ENCODE measurements at places on chromosomes 2 and 18.

- peak; percentile 30 for DNase-seq
Measured at GRCh38 chr2:102238039-102238756, 51.4 kb downstream of the IL1RL2 start.

DNA sequence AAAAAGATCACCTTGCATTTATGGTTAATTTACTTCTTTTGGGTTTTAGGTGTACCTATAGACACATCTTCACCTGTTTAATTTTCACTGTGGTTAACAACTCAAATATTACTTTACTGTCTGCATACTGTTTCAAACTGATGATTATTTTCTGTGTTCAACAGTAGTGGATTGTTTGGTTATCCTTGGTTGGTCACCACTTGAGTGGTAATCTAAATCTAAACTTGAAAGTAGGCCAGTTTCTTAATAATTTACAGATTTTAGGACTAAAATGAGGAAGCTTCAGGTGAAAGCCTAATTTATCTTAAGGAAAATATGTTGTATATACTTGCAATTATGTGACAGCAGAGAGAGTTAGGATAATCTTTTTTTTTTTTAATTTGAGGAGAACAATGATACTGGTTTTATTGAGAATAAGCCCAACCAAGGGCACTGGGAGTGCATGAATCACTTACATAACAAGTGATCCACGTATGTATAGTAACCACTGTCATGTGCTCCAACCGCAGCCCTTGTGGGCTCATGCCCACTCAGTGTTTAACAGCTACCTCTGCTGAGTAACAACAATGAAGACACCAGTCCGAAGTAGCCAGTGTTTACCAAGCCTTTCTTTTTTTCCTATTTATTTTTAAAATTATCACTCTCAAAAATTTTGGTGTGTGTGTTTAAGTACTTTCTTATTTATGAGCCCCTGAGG is 31.0 kb upstream of the WDSUB1 start:
- no peak for DNase-seq

GRCh38 chr2:20972110-20972509 is 71.8 kb downstream of the APOB start:
- no peak for DNase-seq

DNA sequence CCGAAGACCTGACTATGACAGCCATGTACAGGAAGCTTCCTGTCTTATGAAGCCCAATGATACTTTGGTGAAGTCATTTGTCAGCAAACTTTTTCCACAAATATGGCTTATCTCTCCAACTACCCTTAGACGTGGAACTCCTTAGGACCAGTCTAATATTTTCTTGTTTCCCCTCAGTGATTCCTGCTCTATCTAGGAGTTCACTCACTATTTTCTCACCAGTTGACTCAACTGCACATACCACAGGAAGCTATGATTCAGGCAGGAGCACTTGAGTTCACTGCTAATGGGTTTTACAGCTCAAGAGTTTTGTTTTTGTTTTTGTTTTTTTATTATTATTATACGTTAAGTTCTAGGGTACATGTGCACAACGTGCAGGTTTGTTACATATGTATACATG is 109.3 kb downstream of the ANTXR1 start:
- peak; percentile 64 for DNase-seq

DNA sequence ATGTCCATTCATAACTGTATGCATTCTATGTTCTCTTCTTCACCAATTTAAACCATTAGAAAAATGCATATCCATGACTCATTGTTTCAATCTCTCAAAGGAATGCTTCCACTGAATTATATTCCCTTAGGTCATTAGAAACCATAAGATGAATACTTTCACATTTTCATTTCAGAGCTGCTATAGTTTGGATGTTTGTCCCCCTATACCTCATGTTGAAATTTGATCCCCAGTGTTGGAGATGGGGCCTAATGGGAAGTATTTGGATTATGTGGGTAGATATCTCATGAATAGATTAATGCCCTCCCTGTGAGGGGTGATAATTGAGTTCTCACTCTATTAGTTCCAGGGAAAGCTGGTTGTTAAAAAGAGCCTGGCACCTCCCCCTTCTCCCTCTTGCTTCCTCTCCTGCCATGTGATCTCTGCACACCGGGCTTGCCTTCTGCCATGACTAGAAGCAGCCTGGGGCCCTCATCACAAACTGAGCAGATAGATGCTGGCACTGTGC is 35.7 kb downstream of the THUMPD2 start:
- DNase-seq: peak; percentile 84

DNA sequence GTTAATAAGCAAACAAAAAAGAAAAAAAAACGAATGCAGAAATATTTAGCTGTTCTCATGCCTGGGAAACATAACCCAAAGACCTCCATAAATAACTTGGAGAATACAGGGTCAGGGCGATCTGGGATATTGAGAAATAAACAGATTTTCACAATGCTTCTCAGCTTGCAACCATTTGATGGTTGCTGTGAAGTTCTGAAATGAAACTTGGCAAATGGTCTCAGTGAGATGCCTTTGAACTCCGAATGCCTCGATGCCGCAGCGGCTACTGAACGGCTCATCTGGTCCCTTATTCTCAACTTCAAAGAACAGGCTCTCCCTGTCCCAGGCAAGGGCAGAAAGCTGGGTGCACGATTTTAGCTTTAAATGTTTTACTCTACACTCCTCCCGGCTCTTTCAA is 78.1 kb downstream of the ZNF516 start:
- peak; percentile 67 for DNase-seq

GRCh38 chr2:205245652-205246051 is 436.6 kb upstream of the NRP2 start:
- peak; percentile 80 for DNase-seq

DNA sequence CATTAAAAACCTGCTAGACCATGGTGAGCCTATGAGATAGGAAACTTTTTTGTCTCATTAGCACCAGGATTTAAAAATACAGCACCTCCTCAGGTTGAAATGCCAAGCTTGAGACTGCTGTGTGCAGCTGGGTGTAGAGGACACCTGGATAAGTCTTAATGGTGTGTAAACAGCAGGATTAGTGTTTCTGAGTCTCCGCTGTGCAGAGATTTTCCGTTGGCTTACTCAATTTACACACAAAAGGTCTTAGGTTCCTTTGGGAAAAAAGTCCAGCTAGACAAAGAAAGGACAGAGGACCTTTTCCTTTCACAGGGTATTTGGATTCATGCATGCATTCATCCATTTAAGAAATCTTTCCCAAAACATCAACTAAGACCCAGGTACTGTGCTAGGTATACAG is 168.1 kb downstream of the NRXN1 start:
- DNase-seq: no peak

- no peak for DNase-seq
Measured at GRCh38 chr2:138423745-138424144, 77.8 kb upstream of the SPOPL start.

GRCh38 chr2:202635428-202636212 is 851 bp downstream of the FAM117B start:
- DNase-seq: peak; percentile 60

GRCh38 chr2:240197462-240198139 is 57.1 kb upstream of the OTOS start:
- no peak for DNase-seq

DNA sequence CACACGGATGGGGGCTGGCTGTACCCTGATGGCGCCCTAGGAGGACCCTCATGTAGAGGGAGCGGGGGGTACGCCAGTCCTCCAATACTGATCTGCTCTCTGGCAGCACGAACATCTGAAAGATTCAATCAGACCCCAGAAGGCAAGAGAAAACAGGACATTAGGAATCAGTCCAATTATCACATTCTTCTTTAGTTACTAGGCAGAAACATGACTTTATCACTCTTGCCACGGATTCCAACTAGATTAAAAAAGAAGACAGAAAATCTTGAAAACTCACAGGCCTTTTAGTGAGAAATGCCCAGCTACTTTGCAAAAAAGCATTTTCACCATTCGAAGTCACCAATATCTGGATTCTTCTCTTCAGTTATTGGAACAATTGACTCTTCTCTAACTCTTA is 68.4 kb downstream of the ID2 start:
- DNase-seq: peak; percentile 39

DNA sequence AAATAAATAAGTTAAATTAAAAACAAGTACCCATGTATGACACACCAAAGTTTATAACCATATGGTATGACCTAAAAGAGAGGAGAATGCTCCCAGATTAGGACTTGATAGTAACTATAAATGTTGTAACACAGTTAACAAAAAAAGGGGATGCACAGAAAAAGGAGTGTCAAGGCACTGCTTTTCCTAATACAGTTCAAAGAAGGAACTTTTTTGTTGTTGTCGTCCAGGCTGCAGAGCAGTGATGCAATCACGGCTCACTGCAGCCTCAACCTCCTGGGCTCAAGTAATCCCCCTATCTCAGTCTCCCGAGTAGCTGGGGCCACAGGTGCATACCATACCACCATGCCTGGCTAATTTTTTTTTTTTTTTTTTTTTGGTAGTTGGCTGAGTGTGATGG is 2.7 kb downstream of the NARS1 start:
- DNase-seq: no peak

DNA sequence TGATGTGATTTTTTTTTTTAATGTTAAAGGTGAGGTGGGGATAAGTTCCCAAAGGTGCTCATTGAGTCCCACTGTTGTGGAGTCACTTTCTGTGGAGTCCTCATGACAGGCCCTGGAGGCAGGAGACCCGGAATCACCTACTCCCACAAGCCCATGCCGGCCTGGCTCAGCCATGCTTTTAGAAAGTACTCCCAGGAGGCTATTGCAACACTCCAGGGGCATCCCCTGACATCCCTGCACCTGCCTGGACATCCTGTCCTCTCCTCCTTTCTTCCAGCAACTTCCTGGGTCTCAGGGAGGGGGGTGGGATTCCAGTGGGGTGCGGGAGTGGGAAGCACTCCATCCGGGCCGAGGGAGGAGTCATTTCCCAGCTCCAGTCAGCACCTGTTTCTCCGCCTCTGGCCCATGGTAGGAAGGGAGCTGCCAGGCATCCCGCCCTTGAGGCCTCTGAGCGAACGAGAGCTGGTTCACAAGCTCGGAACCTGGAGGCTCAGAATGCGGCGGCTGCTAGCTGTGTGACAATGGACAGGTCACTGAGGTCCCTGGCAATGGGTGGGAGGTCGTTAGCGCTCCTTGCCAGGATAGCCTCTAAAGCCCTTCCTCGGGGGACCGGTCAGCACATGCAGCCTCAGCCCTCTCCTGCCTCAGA is 163.9 kb upstream of the ID2 start:
- DNase-seq: no peak

- peak; percentile 29 for DNase-seq
Measured at GRCh38 chr2:50491541-50492476, 540.1 kb downstream of the NRXN1 start.

DNA sequence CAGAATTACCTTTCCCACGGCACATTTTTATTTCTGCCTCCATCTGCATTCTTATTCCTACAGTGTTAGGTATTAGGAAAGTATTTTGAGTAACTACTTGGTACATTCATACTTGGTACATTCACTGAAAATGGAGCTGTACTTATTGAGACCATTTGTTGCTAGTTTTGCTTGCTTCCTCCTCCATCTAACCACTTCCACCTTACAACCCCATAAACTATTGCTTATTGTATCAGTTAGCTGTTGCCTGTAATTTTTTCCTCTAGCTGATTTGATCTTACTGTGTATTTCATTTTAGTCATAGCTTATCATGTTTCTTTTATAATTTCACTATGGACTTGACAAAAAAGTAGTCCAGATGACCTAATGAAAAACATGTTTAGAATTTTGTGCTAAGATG is 50.7 kb downstream of the AFTPH start:
- no peak for DNase-seq

DNA sequence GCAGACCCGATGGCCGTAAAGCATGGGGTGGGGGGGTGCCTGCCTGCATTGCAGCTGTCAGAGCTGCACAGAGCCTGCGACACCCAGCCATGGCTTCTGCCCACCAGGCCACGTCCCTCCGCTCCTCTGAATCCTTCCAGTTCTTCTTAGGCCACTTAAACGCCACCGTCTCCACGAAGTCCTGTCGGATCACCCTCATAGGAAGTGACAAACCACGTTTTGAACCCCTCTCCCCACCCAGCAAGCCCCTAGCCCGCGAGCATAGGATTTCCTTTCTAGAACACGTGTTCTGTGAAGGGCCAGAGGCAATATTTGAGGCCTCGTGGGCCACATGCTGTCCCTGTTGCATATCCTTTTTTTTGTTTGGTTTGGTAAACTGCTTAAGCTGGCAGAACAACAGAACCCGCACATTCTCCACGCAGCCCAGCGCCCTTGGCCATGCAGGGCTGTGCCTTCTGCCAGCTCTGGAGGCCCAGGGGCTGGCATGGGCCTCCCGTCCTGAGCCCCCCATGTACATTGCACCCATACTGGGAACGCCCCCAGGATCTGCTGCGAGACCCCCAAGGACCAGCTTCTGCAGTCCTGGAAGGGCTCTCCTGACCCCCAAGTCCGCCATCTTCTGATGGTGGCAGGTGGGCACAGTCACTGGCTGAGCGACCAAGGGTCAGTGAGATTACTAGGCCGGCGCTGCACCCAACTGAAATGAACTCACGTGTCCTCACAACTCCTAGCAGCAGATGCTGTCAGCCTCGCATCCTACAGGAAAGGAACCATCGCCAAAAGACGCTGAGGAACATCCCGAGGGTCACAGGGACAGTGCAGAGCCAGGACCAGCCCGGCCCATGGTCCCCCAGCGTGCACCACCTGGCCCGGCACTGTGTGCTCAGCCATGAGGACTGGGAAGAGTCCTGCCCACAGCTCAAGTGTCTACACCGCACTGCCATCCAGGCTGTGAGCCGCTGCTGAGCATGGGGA is 35.1 kb downstream of the ADI1 start:
- DNase-seq: no peak

GRCh38 chr2:164498836-164499235 is 122.4 kb downstream of the GRB14 start:
- no peak for DNase-seq

- peak; percentile 0 for DNase-seq
Measured at GRCh38 chr2:81266106-81266505, 961.6 kb upstream of the LRRTM1 start.

GRCh38 chr18:59352250-59352855 is 6.7 kb downstream of the LMAN1 start:
- no peak for DNase-seq

GRCh38 chr2:21303876-21304275 is 180.1 kb downstream of the TDRD15 start:
- DNase-seq: no peak

DNA sequence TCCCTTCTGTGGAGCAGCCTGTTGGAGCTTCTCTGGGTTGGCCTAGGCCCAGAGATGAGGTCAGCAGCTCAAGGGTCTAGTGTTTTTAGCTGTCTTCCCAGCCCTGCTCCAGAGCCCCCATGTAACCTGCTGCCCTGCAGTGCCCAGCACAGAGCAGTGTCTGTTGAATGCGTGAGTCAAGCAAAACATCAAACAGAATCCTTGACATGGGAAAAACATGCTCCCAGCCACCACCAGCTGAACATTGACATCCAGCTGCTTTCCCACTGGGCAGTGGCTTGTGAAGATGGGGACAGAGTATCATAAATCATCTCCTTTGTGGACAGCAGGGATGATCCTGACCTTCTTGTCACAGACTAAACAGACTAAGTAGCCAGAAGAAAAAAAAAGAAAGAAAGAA is 22.6 kb downstream of the IMPA2 start:
- DNase-seq: no peak

DNA sequence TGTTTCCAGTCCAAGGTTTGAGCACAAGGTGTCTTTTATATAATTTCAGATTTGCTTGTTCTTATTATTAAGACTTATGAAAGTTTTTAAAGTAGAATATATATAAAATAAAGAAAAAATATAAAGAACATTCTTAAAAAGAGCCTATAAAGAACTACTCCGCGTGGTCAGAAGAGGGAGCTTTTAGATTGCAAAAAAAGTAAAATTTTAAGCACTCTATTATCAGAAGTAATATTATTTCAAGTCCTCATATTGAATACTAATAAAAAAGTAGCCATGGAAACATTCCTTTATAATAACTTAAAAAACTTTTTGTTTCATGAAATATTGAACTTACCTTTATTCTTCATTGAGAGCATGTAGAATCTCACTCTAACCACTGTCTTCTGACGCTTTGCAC is 51.4 kb downstream of the LINC00305 start:
- DNase-seq: no peak

Data from fibroblast of skin of abdomen (primary cell).